Sigmoid colon (tissue), 7 donors: ENCODE measurements at places on chromosomes 12 and 14. TPM values are rescaled to one million over a fixed set of nuclear protein-coding genes. Genes with fewer than 3 reads are reported as not detected.

CELA1 gene
- not detected for total RNA-seq

GRCh38 chr12:61713121-61713520, 547.1 kb upstream of the USP15 start:
- no peak for DNase-seq

- no peak for DNase-seq
These were observed 19.5 kb downstream of the PTGDR start for GRCh38 chr14:52286661-52287649.

DNA sequence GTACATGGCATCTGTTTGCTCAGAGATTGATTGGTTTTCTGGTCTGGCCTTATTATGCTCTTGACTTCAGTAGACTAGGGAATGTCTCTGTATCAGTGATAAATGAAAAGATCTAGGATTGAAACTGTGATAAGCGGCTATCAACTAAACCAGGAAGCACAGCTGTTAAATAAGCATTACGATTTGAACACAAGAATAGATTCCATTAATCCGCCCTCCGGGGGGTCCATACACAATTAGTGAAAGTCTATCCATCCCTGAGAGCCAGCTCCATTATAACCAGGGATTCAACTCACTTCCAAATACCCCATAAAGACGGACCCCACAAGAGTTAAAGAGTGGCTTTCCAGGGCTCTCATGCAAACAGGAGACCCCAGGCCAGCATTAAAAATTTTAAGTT, 279.0 kb downstream of the GRIN2B start:
- DNase-seq = no peak

- DNase-seq = peak; percentile 76
These were observed 115.2 kb downstream of the LGMN start for GRCh38 chr14:92633274-92633616.

GZMB gene
- 1.5 TPM for total RNA-seq

DNA sequence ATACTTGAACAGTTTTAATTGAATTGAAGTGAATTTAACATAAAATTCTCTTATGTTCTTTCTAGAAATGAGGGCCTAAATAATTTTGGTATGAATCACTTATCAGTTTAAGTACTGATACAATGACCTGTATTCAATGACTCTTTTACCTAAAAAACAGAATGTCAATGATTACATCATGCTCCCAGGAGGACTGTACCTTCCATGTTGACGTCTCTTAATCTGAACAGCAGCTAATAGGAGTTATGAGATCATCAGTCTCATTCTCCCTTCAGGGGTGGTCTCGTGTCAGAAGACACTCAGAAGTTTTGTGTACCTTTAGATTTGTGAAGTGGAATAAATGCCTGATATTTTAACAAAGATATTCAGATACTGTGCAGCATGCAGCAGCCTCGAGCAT, 206.3 kb downstream of the CNTN1 start:
- DNase-seq = no peak

DNA sequence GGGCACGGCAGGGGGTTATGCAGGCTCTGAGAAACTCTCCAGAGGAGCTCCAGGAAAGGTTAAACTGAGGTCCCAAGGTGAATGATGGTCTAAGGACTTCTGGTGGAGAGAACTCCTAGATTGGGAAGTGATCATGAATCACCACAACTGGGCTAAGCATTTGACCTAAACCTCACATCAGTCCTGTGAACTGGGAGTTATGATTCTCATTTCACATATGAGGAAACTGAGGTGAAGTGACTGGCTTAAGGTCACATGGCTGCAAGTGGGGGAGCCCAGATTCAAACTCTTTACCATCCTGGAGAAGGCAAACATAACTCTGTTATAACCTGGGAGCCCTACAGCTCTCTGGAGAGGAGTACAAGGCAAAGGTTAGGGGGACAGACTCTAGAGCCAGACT, 4.2 kb downstream of the RARG start:
- no peak for DNase-seq

DNA sequence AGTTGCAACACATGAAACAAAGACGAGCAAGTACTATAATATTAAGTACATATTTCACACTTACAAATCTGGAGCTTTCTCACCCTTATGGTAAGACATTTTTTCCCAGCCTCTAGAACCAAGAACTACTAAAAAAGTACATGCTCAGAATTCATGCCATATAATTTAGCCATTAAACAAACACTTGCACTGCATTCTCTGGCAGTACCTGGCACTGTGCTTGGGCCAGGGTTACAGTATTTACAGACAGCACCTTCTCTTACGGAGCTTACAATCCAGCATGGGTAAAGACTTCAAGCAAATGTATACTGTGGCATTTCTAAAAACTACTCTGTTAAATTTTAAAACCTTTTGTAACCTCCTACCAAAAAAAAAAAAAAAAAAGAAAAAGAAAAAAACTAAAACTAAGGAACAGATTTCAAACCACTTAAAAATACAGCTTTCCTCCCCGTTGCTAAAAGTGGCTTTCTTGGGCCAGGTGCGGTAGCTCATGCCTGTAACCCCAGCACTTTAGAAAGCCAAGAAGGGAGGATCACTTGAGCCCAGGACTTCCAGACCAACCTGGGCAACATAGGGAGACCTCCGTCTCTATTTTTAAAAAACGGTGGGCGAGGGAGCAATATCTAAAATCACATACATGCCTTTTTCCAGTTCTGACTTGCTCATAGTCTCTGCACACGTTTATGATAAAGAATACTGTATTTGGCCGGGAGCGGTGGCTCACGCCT, 956 bp downstream of the GNPTAB start:
- no peak for DNase-seq

DNA sequence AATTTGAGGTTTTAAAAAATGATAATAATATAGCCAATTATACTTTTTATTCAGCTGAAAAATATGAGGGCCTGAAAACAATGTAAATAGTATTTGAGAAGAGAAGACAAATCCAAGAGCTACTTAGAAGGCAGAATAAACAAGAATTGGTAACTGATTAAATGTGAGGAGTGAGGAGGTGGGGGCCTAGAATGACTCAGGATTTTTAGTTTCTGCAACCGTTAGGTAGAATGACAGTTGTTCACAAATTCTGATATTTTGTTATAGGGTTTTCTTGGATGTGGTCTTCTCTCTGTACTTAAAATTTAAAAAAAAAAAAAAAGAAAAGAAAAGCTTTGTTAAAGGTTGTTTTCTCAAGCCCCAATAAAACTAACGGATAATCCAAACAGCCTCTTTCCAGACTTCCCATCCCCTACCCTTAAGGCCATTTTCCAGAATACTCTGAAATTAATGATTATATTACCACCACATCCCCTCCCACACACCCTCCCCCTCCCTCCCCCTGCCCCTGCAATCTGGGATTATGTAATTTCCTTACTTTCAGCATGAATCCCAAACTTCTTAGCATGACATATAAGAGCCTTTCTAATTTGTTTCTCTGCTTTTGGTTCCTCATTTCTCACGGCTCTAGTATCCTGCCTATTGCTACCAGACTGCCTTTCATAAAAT, 50.4 kb downstream of the LRP6 start:
- DNase-seq = no peak

GRCh38 chr12:92863251-92863650, 65.8 kb downstream of the EEA1 start:
- no peak for DNase-seq

PGF gene
- 3.6 TPM for total RNA-seq

C1QL4 gene
- not detected for total RNA-seq

- no peak for DNase-seq
These were observed 17.3 kb downstream of the TMEM132D start for GRCh38 chr12:129886541-129886940.

GRCh38 chr12:122848471-122849351, 13.5 kb downstream of the HIP1R start:
- DNase-seq = no peak

DNA sequence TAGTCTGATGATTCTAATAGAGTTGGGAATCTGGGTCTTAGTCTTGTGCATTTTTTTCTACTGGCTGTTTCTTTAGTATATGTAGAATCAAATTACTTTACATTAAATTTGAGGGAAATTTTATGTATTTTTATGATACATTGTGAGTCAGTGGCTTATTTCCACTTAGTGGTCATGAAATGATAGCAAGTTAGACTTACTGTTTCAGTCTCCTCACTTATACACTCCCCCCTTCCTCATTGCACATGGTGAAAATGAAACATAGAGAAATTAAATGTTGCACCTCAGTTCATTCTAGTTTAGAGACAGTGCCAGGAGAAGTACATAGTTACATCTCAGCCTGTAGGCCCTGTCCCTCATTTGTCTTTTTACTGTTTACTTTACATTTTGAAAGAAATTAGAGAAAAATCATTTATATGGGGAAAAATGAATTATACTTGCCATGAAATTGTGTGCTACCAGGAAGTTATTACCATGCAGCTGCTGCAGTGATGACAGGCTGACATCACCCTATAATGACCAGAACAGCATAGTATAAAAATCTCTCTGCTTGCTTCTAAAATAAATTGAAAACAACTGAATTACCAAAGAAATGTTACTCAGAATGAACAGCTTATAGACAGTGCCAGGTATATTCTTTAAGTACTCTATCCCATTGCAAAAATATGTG, 113.2 kb downstream of the TRMT5 start:
- no peak for DNase-seq

SMIM41 gene
- 0.41 TPM for total RNA-seq

TGM1 gene
- 0.33 TPM for total RNA-seq

GRCh38 chr12:17214929-17215328, 609.0 kb upstream of the LMO3 start:
- DNase-seq = no peak

- DNase-seq = peak; percentile 84
These were observed 129.3 kb upstream of the RASSF8 start for GRCh38 chr12:25829192-25829591.

- peak; percentile 85 for DNase-seq
These were observed 46.1 kb downstream of the CYP46A1 start for GRCh38 chr14:99729991-99730875.

DNA sequence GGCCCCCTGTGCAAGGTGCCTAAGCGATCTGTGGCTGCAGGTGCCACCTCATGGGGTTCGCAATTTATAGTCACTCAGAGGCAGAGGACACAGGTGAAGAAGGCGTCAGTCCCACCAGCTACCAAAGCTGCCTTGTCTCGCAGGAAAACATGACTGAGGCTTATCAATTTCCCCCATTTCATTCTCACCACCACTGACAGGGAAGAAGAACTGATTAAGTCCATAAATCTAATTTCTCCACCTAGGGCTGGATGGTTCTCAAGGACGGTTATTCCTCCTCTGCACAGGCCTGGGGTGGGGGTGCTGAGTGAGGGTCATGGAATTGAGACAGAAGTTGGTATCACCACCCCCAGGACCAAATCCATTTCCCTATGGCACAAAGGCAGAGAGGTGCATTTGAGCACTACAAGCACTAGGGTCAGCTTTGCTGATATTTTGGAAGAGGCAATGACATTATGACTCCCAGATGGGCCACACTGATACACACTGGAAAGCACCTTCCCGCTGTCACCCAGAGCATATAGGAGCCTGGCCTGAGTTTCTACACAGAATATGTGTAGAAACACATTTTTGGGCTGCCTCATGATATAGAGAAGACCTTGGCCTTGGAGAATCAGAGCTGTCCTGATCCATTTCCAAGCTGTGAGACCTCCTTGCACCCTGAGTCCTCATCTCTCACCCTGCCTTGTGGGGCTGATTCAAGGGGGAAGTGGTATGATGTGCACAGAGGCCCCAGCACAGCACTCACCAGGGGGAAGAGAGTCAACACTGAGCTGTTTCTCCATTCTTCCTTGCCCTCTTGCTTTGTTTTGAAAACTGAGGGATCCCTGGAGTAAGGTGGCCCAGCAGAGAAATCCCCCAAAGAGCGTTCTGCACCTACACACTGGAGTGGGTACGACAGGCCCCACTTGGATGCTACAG, 59.4 kb downstream of the PITPNM2 start:
- no peak for DNase-seq

GRCh38 chr12:84079626-84080025, 833.0 kb downstream of the SLC6A15 start:
- no peak for DNase-seq

DNA sequence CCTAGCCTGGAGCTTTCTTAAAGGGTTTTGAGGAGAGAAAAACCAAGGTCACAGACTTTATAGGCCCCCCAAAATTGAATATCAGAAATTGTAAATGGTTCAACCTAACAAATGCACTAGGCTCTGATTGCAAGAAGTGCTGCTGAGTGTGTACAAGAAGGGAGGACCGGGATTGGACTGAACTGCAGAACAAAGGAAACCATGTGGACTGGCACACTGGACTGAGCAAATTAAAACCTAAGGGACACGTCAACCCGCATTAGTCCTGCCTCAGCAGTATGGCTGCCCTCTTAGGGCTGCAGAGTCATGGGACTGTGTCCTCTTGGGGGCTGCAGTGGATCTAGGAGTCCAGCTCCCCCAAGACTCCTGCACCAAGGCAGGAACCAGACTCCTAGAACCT, 842 bp upstream of the CISTR start:
- no peak for DNase-seq

DNA sequence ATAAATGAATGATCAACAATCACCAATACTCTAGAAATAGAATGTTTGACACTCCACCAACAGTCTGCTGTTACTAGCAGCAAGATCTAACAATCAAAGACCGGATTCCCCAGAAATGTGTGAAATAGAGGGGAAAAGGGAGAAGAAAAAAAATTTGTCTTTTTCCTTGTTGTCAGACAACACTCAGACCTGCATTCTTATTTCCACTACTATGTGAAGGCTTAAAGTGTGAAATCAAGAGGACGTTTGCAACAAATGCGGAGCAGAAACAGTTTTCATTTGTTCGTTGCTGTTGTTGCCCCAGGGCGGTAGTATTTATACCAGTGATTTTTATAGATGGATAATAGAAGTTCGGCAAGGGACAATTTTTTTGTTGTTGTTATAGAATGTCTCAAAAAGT, 9.2 kb downstream of the NKX2-1 start:
- DNase-seq = no peak

GRCh38 chr12:91222746-91223145, 40.1 kb upstream of the DCN start:
- no peak for DNase-seq

PAH gene
- total RNA-seq = 0.55 TPM
